ENCODE measurements at places on chromosomes 3 and 15. TPM values are rescaled to one million over a fixed set of nuclear protein-coding genes. Genes with fewer than 3 reads are reported as not detected.

- H3K27me3 ChIP-seq = no peaks in the 10 kb centered on the region
- H3K4me1 ChIP-seq = no peaks in the 10 kb centered on the region
- no peak for DNase-seq
- no peak overlapping the region for H3K4me3 ChIP-seq
- no peaks in the 10 kb centered on the region for H3K36me3 ChIP-seq
- H3K27ac ChIP-seq = no peak overlapping the region
These were observed 135.7 kb upstream of the LRRFIP2 start for GRCh38 chr3:37309921-37310665.

DNA sequence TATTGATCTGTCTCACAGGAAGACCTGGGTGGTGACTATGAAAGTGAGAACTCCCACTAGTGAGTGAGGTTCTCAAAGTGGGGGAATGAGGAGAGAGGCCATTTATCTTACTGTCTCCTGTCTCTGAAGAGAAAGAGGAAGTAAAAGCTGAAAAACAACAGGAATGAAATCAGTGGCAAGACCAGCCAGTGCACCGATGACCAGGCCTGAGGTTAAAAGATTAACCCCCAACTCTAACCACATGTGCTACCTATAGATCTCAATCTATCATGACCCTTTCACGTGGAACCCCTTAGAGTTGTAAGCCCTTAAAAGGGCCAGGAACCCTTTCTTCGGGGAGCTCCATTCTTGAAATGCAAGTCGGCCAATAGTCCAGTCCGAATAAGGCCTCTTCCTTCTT is 239.3 kb upstream of the CNTN6 start:
- no peaks in the 10 kb centered on the region for H3K4me1 ChIP-seq
- H3K27me3 ChIP-seq = no peaks in the 10 kb centered on the region
- no peak overlapping the region for H3K4me3 ChIP-seq
- H3K36me3 ChIP-seq = no peaks in the 10 kb centered on the region
- no peak overlapping the region for H3K27ac ChIP-seq

GRCh38 chr3:46607603-46608028 is 4.7 kb upstream of the FAM240A start:
- H3K4me1 ChIP-seq = no peaks in the 10 kb centered on the region
- H3K27me3 ChIP-seq = no peaks in the 10 kb centered on the region
- H3K4me3 ChIP-seq = no peak overlapping the region
- DNase-seq = no peak
- no peak overlapping the region for H3K27ac ChIP-seq
- H3K36me3 ChIP-seq = no peaks in the 10 kb centered on the region

GRCh38 chr3:45592830-45593707 is 1.5 kb upstream of the LIMD1 start:
- H3K4me3 ChIP-seq = peak overlapping the region; percentile 68
- H3K4me1 ChIP-seq = peaks cover 23% of the 10 kb centered on the region
- H3K27me3 ChIP-seq = no peaks in the 10 kb centered on the region
- DNase-seq = peak; percentile 97
- H3K36me3 ChIP-seq = no peaks in the 10 kb centered on the region

The TMEM158 gene
- total RNA-seq = 7.8 TPM

The CCDC54 gene
- total RNA-seq = 33.9 TPM

Measured in testis (tissue), 5 donors.